ENCODE measurements at places on chromosomes 6 and 20. TPM values are rescaled to one million over a fixed set of nuclear protein-coding genes. Genes with fewer than 3 reads are reported as not detected.

- no peaks in the 10 kb centered on the region for H3K36me3 ChIP-seq
- no peak for DNase-seq
- H3K27me3 ChIP-seq, result no peaks in the 10 kb centered on the region
- no peak overlapping the region for H3K27ac ChIP-seq
- H3K4me1 ChIP-seq, result peaks cover 7% of the 10 kb centered on the region
- H3K4me3 ChIP-seq, result no peak overlapping the region
These were observed 31.3 kb upstream of the BEND6 start for GRCh38 chr6:56923565-56923964.

BTBD9 gene
- polyA plus RNA-seq, result 4.6 TPM

GRCh38 chr20:17431621-17432364 is 99.4 kb downstream of the BFSP1 start:
- H3K4me1 ChIP-seq, result no peaks in the 10 kb centered on the region
- H3K27me3 ChIP-seq, result peaks cover 11% of the 10 kb centered on the region
- no peak for DNase-seq
- no peak overlapping the region for H3K4me3 ChIP-seq
- H3K36me3 ChIP-seq, result no peaks in the 10 kb centered on the region

DNA sequence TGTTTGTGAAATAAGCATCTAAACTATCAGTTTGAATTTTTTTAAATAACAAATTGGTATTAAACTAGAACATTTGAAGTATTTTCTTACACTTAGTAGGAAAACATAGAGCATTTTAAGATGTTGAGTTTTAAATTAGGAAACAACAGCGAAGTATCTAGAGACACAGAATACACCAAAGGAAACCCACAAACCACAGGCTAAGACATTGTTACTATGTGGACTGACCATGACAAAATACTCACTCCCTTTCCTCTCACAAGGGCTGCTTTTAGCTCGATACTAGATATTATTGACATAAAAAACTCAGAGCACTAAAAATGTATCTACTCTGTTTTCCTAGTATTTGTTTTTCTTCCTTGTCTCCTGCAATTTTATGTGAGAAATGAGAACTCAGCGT is 266.0 kb upstream of the CITED2 start:
- H3K36me3 ChIP-seq, result no peaks in the 10 kb centered on the region
- no peak for DNase-seq
- H3K27ac ChIP-seq, result no peak overlapping the region
- no peak overlapping the region for H3K4me3 ChIP-seq
- no peaks in the 10 kb centered on the region for H3K27me3 ChIP-seq

TGM3 gene
- polyA plus RNA-seq, result 0.08 TPM

DNA sequence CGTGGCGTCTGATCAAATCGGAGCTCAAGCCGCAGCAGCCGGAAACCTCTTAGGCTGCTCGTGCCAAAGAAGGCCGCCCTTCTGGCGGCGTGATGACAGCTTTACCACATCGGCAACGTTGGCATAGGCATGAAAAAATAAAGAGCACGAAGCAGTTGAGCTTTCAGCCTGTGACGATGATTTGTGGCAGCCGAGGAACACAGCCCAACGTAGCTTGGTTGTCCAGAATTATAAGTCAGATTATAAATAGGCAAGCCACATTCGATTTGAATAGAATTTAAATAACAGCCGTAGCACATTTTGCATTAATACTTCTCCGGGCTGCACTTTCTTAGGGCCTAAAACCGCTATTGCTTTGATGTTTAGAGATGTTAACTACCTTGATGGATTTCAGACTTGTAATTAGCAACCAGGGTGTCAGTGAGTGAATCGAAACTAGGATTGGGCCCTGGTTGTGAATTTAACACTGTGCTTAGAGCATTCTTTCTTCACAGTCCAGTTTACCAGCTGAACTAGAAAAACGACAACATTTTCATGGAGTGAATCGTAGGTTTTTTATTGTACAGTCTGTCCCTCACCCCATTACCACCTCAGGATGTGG is 864 bp upstream of the BCLAF1 start:
- DNase-seq, result no peak
- peak overlapping the region; percentile 93 for H3K4me3 ChIP-seq
- H3K27me3 ChIP-seq, result no peaks in the 10 kb centered on the region

DNA sequence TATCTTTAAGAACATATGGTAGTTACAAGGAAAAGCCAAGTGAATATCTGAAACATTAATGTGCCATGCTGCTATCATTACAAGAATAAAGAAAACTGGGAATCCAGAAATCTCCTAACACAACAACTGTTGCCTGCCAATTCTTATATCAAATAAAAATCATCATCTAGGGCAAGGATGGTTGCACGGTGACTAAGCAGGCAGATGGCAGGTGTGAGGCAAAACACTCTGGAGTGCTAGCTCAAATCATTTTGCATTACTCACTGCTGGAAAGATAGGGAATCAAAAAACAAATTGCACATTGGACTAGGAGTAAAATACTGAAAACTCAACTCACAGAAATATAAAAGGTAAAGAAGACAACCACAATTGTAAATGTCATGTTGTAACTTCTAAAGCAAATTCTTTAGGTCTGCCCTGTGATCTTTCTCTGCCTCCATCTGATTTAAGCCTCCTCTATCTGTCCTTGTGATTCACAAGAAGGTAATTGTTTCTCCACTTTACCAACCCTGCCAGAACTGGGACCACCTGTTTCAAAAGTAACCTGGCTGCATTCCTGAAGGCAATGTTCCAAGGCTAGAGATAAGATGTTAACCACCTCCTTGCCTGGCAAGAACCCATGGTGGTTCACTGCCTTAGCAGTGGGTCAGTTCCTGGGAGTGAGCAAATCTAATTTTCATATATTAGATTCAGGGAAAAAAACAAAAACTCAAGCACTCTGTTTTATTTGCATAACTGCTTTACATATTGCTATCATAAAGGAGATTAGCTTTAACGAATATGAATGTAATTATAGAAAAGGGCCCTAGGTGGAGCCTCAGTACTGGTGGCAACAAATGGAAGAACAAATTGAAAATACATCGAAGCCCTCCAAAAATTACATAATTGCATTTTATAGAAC is 33.1 kb upstream of the LCA5 start:
- H3K4me1 ChIP-seq, result peaks cover 19% of the 10 kb centered on the region
- H3K36me3 ChIP-seq, result no peaks in the 10 kb centered on the region
- peak; percentile 7 for DNase-seq
- peak overlapping the region; percentile 35 for H3K27ac ChIP-seq

DNA sequence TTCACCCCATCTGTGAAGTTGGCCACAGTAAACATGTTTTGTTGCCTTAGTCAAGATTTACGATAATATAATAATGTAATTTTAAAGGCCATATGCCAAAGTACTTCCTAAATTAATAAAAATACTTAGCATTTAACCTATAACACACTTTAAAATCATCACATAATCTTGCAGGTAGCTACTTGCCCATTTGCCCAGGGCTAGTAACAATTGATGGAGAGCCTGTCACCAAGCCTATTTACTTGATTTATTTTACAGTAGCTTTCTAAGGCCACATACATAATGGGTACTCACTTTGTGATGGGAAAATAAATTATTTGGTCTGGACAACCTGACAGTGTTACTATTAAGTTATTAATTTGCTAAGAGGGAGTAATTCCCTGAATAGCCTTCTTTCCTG is 14.5 kb downstream of the BTBD9 start:
- no peak overlapping the region for H3K4me3 ChIP-seq
- no peak overlapping the region for H3K27ac ChIP-seq
- H3K4me1 ChIP-seq, result no peaks in the 10 kb centered on the region
- DNase-seq, result no peak

SLC2A10 gene
- polyA plus RNA-seq, result not detected

- H3K4me1 ChIP-seq, result peaks cover 4% of the 10 kb centered on the region
- no peak overlapping the region for H3K27ac ChIP-seq
- DNase-seq, result no peak
- H3K27me3 ChIP-seq, result no peaks in the 10 kb centered on the region
- H3K4me3 ChIP-seq, result no peak overlapping the region
These were observed 25.6 kb downstream of the MANBAL start for GRCh38 chr20:37315021-37315451.
